ENCODE measurements at places on chromosomes 3 and 15.

DNA sequence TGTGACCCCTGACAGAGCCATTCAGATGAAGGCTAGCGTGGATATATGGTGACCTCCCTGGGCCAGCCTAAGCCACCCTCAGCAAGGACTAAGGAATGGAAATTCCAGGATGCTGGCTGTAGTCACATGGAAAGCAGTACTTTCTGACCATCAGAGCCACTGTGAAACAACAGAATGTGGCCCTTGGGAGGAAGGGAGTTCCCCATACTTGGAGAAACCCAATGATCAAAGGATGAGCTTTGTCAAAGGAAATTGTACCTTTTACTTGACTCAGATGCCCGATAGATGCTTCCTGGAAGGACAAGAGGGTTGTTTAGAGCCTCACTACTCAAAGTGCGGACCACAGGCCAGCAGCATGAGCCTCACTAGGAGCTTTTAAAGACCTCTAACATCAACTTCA lies 484.5 kb upstream of the PROK2 start:
- DNase-seq, result no peak

GRCh38 chr3:44125246-44125645 lies 116.4 kb upstream of the TOPAZ1 start:
- DNase-seq, result no peak

DNA sequence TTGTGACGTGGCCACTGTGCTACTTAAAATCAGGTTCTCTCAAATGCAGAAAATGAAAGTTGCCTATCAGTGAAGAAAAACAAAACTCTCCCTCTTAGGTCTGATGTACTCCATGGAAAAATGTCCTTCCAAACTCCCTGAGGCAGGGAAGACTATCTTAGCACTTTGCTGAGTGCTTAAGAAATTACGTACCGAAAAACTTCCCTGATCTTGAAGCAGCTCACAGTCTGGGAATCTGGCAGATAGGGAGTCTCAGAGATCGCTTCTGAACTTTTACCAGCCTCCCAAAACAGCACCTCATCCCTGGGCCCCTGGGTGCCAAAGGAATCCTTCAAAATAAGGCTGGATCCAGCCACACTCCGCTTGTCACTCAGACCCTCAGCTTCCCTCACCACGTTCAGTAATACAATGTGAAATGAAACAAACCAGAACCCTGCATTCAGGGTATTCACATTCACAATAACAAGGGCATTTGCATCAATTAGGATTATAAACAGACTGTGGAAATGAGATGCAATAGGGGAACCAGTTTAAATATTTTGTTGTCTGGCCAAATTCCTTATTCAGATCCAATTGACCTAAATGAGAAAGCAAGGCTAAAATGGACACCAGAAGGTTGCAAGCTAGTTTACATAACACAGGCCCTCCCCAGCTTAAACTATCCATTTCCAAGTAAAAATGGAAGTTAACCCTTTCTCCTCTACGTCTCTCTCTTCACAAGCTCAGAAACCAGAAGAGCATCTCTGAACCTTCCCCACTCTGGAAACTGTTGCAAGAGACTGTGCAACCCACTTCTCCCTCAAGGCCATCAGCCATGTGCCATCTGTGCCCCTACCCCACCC lies 20.9 kb downstream of the OSBPL10 start:
- DNase-seq, result no peak

DNA sequence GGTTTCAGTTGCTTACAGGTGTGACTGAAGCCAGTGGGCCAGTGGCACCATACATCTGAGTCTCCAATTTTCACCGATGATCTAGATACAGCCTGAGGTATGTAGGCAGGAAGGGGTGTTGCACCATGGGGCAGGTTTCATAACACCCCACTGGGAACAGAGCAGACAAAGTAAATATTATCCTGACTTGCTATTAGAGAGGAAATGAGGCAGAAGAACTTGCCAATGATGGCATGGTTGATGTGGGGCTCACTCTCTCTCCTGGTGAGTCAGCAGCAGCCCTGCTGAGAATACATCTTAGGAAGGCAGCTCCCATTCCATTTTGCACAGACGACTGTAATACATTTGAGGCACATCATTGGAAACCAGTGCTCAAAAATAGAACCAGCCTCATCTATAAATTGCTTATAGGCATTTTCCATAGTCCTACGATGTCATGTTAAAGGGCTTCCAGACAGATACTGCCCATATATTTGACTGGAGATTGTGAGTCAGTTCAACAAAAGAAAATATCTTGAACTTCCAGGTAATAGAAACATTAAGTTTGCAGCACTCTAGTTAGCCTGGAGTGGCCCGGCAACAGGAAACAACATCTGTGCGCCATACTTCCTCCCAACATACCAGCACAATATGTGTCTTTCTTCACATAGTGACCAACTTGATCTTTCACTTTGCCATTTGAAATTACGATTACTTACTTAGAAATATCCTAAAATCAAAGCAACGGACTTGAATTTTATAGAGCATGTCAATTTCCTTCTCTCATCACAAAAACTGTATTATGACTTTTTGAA lies 175.5 kb downstream of the NECTIN3 start:
- DNase-seq, result no peak

DNA sequence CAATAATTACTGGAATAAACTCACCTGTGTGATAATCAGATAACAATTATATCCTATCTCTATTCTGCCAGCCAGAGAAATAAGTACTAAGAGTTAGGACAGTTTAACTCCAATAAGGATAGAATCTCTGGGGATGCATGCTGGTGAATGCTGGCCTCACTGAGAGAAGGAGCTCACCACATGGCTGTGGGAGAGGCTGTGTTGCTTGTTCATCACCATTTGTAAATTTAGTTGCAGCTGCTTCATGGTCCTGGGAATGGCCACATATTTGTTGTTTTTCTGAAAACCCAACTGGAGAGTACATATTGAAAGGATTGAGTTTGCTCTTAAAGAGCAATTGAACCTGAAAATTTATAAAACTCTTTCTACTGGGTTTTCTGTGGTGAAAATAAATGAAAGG lies 207.3 kb downstream of the NECTIN3 start:
- DNase-seq, result no peak

DNA sequence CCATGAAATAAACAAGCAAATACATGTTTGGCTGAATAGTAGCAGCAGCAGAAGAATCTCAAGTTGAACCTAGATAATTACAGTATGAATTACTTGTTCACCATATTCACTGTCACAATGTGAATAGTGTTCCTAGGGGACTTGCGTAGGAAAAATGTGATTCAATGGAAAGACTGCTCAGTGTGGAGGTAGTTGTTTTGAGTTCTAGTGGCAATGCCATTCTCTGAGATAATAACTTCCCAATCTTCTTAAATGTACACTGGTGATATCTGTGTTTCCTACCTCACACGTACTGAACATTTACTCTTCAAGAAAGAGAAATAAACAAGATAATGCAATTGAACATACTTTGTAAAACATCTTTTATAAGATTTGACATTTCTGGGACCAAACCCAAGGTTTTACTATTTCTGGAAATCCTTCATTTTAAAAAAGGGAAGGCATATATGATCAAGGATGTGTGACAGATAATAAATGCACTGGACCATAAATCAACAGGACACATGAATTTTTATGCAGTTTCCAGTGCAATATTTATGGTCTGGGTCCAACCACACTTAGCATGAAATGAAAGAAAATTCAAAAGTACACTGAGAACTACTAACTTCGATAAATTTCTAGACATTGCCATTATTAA lies 598.3 kb upstream of the ZNF385D start:
- no peak for DNase-seq

Measured in NCI-H446 (cell line).